SJCRH30 (cell line): ENCODE measurements at places on chromosomes 16 and 17.

DNA sequence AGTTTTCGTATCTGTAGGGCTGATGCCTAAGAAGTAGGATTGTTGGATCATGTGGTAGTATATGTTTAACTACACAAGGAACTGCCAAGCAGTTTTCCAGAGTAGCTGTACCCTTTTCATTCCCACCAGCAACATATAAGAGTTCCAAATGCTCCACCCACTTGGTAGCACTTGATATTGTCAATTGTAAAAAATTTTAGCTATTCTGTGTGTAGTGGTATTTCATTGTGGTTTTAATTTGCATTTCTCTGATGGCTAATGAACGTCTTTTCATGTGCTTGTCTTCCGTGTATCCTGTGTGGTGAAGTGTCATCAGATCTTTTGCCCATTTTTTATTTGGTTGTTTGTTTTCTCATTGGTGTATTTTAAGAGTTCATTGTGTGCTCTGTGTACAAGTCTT is 69.7 kb downstream of the TANC2 start:
- DNase-seq = no peak

DNA sequence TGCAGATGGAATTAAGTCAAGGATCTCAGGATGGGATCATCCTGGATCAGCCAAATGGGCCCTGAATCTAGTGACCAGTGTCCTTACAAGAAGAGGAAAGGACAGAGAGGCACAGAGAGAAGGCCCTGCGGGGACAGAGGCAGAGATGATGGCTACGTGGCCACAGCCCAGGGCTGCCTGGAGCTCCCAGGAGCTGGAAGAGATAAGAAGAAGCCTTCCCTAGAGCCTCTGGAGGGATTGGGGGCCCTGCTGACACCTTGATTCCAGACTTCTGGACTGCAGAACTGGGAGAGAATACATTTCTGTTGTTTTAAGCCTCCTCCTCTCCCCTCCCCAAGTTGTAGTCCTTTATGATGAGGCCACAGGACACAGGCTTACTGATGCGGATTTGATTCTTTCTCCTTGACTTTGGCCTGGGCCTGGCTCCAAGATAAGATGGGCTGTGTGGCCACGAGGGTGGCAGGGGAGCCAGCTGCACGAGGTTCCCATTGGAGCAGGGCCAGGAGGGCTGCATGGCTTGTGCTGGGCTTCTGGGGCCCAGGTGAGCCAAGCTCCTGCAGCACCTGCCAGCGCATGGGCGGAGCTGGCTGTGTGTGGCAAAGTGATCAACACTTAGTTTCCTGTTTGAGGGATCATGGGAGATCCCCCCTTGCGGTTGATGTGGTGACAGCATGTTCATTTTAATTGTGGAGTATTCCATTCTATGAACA is 146.1 kb downstream of the IRF8 start:
- no peak for DNase-seq

- peak; percentile 87 for DNase-seq
Measured at GRCh38 chr17:75753514-75754377, 11.2 kb downstream of the GALK1 start.

DNA sequence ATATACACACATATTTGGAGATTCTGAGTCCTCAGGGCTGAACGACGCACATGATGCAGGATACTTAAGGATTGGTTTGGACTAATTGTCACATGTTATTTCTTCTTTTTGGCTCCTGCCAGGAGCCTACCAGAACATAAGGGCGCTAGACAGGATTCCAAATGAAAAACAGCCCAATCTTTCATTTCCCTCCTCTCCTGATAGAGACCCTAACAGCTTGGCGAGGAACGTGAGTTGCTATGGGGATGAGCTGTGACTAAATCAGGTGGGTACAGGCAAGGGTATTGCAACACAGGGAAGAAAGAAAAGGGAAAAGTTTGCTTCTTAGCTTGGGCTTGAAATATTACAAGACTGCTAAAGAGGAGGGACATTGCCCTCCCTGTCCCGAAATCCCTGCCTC is 109.9 kb downstream of the AIPL1 start:
- DNase-seq = no peak

GRCh38 chr16:79480929-79481328 is 119.6 kb downstream of the MAF start:
- DNase-seq = no peak

GRCh38 chr16:89956505-89957215 is 8.1 kb downstream of the DEF8 start:
- no peak for DNase-seq

- no peak for DNase-seq
Measured at GRCh38 chr16:3503523-3503922, 2.7 kb downstream of the CLUAP1 start.
